Activated CD4-positive, alpha-beta T cell treated with anti-CD3 and anti-CD28 coated beads, Interleukin-2, amount 10 ng/mL, durations not matched to agents 7 days and 5 days (primary cell): ENCODE measurements at places on chromosomes 7 and 10. TPM values are rescaled to one million over a fixed set of nuclear protein-coding genes. Genes with fewer than 3 reads are reported as not detected.

GRCh38 chr10:70726909-70727495 lies 54.7 kb downstream of the ADAMTS14 start:
- H3K4me1 ChIP-seq = no peaks in the 10 kb centered on the region
- DNase-seq = no peak
- no peaks in the 10 kb centered on the region for H3K27me3 ChIP-seq
- H3K36me3 ChIP-seq = no peaks in the 10 kb centered on the region

GRB10 gene
- 4.4 TPM for total RNA-seq

- peaks cover 6% of the 10 kb centered on the region for H3K27me3 ChIP-seq
- DNase-seq = no peak
- H3K36me3 ChIP-seq = no peaks in the 10 kb centered on the region
- no peak overlapping the region for H3K27ac ChIP-seq
- no peak overlapping the region for H3K4me3 ChIP-seq
Measured at GRCh38 chr10:62866451-62866850, 50.3 kb upstream of the EGR2 start.

- no peak for DNase-seq
- H3K27me3 ChIP-seq = peaks cover 12% of the 10 kb centered on the region
- H3K4me3 ChIP-seq = no peak overlapping the region
- no peaks in the 10 kb centered on the region for H3K36me3 ChIP-seq
Measured at GRCh38 chr10:27637601-27638000, 108.0 kb downstream of the MKX start.

DNA sequence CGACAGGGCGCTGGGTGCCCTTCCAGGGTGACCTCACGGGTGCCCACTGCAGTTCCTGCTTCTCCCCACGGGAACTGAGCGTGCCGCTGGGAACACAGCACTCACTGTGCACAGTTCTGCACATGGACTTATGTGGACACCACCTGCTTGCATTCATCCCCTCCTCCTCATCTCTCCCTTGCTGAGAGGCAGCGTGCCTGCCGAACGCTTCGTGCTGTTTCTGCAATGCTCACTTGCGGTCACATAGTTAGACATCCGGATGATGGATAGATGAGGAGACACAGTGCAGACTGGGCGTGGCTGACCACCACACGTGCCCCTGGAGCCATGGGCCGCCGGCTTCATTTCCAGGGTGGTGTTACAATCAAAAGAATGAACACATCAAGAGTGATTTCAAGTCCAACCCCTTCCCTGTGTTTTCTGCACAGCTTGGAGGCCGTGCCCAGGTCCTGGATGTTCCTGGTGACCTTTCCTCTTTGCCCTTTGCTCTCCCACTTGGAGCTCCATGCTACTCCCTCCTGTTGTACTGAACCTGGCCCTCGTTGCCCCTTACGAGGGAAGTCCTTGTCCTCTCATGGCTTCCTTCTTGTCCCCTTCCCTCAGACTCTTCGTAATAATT lies 119.4 kb downstream of the VIPR2 start:
- H3K4me3 ChIP-seq = no peak overlapping the region
- H3K36me3 ChIP-seq = no peaks in the 10 kb centered on the region
- peaks cover 6% of the 10 kb centered on the region for H3K4me1 ChIP-seq
- no peaks in the 10 kb centered on the region for H3K27me3 ChIP-seq
- H3K27ac ChIP-seq = no peak overlapping the region

DNA sequence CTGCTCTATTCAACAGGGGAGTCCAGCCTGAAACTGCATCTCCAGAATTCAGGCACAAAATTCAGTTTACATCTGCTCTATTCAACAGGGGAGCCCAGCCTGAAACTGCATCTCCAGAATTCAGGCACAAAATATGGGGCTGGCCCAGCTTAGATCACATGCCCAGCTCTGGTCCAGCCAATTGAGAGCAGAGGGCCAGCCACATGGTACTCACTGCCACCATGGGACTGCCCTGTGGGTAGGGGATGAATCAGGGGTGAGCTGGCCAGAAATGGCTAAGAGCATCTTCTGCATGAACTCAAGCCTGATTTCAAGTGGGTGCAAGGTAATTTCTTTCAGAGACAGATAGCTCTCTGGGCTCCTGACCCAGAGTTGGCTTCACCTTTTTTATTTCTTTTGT lies 156.6 kb upstream of the LYZL2 start:
- H3K27ac ChIP-seq = no peak overlapping the region
- H3K4me3 ChIP-seq = peak overlapping the region; percentile 47
- H3K36me3 ChIP-seq = peaks cover 4% of the 10 kb centered on the region
- DNase-seq = no peak
- no peaks in the 10 kb centered on the region for H3K27me3 ChIP-seq
- H3K4me1 ChIP-seq = peaks cover 35% of the 10 kb centered on the region
